Activated CD4-positive, alpha-beta T cell treated with anti-CD3 and anti-CD28 coated beads, Interleukin-2, amount 10 ng/mL, durations not matched to agents 7 days and 5 days (primary cell): ENCODE measurements at places on chromosomes 16 and 17.

- DNase-seq, result peak; percentile 15
Measured at GRCh38 chr16:11093572-11094074, 149.3 kb downstream of the CLEC16A start.

DNA sequence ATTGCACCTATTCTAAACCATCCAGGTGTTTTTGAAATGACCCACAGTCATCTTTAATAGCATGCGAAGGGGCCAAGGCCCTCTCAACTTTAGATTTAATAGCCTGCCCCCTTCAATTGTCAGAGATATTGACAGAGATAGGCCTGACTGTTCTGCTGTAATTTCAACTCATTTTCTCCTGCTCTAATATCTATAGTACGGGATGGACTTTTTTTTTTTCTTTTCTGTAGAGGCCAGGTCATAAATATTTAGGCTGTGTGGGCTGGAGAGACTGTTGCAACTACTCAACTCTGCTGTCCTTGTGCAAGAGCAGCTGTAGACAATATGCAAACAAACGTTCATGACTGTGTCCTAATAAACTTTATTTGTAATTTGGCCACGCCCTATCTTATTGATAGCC is 24.7 kb upstream of the KRT20 start:
- no peak for DNase-seq

DNA sequence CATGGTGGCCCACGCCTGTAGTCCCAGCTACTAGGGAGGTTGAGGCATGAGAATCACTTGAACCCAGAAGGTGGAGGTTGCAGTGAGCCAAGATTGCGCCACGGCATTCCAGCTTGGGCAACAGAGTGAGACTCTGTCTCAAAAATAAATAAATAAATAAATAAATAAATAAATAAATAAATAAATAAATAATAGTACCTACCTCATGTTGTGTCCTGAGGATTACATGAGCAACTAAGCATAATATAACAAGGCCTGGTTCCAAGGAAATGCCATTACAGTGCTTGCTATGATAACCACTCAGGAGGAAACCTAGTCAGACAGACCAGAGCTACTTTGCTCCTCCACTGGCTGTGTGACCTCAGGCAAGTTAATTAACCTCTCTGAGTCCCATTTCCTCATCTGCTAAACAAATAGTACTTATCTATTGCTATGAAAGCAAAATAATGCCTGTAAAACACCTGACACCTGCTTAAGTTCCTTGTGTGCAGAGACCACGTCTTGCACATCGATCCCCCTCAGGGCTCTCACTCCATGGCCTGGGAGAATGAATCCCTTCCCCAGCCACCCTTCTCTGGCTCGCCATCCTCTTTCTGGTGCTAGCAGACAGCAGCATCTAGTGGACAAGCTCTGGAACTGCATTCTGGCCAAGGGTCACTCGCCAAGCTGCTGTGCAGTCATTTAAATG is 7.5 kb downstream of the EPOP start:
- peak; percentile 57 for DNase-seq

DNA sequence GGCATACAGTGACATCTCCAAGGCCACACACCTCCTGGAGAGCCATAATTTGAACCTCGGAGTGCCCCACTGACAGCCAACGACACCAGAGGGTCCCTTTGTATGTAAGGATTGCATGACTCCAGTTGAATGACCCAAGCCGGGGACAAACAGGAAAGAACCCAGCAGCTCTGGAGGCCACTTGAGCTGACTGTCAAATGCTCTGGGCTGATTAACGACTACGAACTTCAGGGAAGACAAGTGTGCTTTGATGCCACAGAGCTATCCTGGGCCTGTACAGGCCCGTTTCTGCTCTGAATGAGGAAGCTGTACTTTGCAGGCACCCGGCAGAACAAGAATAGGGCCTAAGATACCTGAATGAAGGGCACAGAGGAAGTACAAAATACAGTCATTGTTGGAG is 404.6 kb downstream of the SLC39A11 start:
- DNase-seq, result no peak

- no peak for DNase-seq
Measured at GRCh38 chr16:8945626-8946296, 17.9 kb downstream of the USP7 start.

DNA sequence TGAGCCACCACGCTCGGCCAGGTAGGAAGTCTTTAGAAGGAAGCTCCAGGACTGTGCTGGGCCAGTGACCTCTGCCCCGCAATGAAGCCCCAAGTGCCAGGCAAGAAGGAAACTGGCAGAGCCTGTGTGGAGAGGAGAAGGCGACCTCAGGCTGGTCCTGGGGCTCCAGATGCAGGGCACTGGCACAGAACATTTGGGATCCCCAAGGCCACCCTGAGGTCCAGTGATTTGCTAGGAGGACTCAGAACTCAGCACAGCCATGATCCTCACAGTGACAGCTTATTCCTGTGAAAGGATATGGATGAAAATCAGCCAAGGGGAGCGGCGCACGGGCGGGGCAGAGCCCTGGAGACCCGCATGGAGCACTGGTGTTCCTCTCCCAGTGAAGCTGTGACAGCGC is 24.1 kb downstream of the MGAT5B start:
- DNase-seq, result no peak

DNA sequence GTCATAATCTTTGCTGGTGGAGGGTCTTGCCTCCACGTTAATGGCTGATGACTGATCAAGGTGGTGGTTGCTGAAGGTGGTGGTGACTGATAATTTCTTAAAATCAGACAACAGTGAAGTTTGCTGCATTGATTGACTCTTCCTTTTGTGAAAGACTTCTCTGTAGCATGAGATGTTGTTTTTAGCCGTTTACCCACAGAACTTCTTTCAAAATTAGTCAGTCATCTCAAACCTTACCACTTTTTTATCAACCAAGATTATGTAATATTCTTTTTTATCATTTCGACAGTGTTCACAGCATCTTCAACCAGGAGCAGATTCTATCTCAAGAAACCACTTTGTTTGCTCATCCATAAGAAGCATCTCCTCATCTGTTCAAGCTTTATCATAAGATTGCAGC is 5.9 kb downstream of the UQCRC2 start:
- no peak for DNase-seq

- peak; percentile 48 for DNase-seq
Measured at GRCh38 chr17:55348749-55349354, 72.8 kb downstream of the MMD start.

- DNase-seq, result no peak
Measured at GRCh38 chr17:21268596-21269188, 15.5 kb upstream of the NATD1 start.

GRCh38 chr16:8375232-8375587 is 215.1 kb downstream of the TMEM114 start:
- no peak for DNase-seq
